ENCODE measurements at places on chromosomes 2 and 18. TPM values are rescaled to one million over a fixed set of nuclear protein-coding genes. Genes with fewer than 3 reads are reported as not detected.
A peak's percentile ranks its signal among the peaks of the same experiment; 100 is the strongest.

IHH gene
- not detected for total RNA-seq

LCT gene
- not detected for total RNA-seq

TNFRSF11A gene
- 3.0 TPM for total RNA-seq

GNLY gene
- not detected for total RNA-seq

DNA sequence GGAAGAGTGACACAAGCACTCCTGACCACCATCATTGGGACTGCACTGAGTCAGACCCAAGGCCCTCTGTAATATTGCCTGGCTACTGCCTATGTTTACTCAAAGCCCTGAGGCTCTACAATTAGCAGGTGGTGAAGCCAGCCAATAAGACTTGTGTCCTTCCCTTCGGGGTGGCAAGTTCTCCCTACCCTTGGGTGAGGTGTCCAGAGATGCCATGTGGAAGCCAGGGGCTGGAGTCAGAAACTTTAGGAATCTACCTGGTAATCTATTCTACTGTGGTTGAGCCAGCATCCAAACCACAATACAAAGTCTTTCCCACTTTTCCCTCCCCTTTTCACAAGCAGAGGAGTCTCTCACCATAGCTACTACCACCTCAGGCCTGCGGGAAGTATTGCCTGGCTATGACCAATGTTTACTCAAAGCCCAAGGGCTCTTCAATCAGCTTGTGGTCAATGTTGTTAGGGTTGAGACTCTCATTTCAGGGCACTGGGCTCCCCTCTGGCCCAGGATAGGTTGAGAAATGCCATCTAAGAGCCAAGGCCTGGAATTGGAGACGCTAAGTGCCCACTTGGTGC lies 17.6 kb downstream of the DHRS9 start:
- H3K27ac ChIP-seq, result no peak overlapping the region
- H3K4me3 ChIP-seq, result no peak overlapping the region
- no peaks in the 10 kb centered on the region for H3K36me3 ChIP-seq
- peaks cover 7% of the 10 kb centered on the region for H3K4me1 ChIP-seq
- no peak for DNase-seq

DNA sequence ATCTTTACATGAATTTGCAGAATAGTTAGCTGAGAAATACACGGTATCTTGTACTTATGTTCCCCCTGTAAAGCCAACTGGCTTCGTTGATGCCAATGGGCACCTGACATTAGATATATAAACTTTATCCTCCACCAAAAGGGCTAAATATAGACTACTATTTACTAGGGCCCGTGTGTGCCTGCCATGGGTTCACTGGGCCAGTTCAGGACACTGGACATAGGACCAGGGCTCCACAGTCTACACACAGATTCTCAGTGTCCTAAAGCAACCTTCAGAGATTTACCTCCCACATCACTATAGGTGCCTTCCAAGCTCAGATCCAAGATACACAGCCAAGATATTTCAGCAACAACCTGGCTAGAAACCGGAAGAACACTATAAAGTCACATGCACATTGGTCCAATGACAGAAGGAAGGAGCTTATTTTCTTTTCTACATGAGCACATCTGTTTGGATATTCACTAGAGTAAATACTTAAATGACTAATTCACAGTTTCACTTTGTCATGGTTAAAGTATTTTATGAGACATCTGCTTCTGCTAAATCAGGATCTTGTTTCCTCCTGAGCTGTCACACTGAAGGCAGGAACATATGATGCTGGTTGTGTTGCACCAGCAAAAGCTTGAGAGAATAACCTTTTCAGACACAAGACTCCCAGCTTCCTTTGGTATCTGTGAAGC lies 95.1 kb downstream of the MYO5B start:
- peak overlapping the region; percentile 91 for H3K27ac ChIP-seq
- peaks cover 38% of the 10 kb centered on the region for H3K4me1 ChIP-seq
- DNase-seq, result peak; percentile 45

- DNase-seq, result no peak
- no peak overlapping the region for H3K27ac ChIP-seq
- peaks cover 5% of the 10 kb centered on the region for H3K36me3 ChIP-seq
- H3K4me1 ChIP-seq, result peaks cover 19% of the 10 kb centered on the region
- H3K27me3 ChIP-seq, result no peaks in the 10 kb centered on the region
- no peak overlapping the region for H3K4me3 ChIP-seq
Observed at GRCh38 chr2:157185476-157186227, 71.9 kb upstream of the GALNT5 start.

DNA sequence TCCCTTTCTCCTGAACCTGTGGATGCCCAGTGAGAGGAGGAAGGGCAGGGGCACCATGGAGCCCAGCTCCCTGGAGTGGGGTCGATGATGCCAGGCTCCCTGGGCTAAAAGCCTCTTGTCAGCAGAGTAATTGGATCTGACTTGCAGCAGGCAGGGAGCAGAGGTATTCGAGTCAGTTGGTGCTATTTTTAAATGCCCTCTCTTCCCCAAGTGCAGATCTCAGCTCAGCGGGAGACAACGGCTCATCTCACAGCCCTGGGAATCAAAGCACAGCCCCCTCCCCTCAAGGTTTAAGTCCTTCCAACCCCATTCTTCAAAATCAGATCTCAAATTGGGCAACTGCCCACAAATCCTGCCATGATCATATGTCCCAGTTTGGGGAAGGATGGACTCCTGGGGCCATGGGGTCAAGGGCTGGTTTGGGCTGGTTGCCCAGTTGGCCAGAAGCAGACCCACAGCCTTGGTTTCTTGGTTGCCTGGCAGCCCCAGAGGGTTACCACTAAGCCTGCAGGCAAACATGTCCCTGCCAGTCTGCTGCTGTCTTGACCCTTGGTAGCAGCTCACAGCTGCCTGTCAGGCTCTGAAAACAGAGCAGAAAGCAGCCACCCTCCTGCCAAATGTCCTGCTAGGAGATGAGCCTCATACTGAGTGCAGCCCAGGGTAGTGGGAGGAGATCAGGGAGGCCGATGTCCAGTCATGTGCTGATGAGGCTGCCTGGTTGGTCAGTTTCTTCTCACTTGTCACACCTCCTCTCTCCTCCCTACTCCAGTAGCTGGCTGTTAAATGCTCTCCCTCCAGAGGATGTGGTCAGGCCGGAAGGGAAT lies 244.9 kb downstream of the LOXHD1 start:
- peak; percentile 37 for DNase-seq
- H3K36me3 ChIP-seq, result no peaks in the 10 kb centered on the region
- H3K27ac ChIP-seq, result no peak overlapping the region
- no peaks in the 10 kb centered on the region for H3K27me3 ChIP-seq
- H3K4me3 ChIP-seq, result no peak overlapping the region

DNA sequence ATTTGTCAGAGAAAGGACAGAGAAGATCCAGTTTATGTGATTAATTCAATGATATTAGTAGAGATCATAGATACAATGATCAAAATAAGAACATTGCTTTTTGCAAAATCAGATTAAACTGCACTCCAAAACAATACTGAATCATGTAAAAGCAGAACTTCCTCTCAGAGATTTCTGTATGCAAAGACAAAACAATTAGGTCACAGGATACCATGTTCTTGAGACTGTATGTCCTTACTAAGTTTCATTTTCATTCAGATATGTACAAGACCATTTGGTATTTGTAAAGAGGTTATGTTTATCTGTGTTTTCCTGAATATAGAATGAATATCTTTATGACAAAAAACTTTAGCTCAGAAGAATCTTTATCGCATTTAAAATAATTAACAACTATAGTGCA lies 161.8 kb downstream of the DLGAP1 start:
- H3K27ac ChIP-seq, result no peak overlapping the region
- H3K36me3 ChIP-seq, result no peaks in the 10 kb centered on the region
- no peak overlapping the region for H3K4me3 ChIP-seq
- H3K4me1 ChIP-seq, result no peaks in the 10 kb centered on the region
- peaks cover 90% of the 10 kb centered on the region for H3K27me3 ChIP-seq

DNA sequence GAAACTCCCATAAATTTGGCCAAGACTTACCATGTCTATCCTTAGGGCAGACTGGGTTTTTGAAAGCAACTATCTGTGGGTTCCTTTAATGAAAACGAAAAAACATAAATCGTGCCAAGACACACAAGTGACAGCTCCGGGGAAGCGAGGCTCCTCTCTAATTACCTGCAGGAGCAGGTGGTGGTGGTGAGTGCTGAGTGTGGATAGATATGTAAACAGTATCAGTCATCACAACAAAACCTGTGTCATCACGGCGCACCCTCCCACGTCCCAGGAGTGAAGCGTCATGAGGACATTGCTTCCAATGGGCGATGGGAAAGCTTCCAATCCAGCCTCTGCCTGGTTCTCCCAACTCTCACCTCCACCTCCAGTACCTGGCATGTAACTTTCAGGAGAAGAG lies 31.3 kb downstream of the ACKR3 start:
- no peak overlapping the region for H3K4me3 ChIP-seq
- peaks cover 18% of the 10 kb centered on the region for H3K27me3 ChIP-seq
- DNase-seq, result peak; percentile 32
- H3K4me1 ChIP-seq, result peaks cover 18% of the 10 kb centered on the region
- peak overlapping the region; percentile 42 for H3K27ac ChIP-seq
- peaks cover 5% of the 10 kb centered on the region for H3K36me3 ChIP-seq

- H3K27me3 ChIP-seq, result no peaks in the 10 kb centered on the region
- H3K27ac ChIP-seq, result peak overlapping the region; percentile 94
- H3K4me3 ChIP-seq, result peak overlapping the region; percentile 47
- H3K36me3 ChIP-seq, result peaks cover 78% of the 10 kb centered on the region
Observed at GRCh38 chr2:10404324-10405143, 43.6 kb downstream of the ODC1 start.

DNA sequence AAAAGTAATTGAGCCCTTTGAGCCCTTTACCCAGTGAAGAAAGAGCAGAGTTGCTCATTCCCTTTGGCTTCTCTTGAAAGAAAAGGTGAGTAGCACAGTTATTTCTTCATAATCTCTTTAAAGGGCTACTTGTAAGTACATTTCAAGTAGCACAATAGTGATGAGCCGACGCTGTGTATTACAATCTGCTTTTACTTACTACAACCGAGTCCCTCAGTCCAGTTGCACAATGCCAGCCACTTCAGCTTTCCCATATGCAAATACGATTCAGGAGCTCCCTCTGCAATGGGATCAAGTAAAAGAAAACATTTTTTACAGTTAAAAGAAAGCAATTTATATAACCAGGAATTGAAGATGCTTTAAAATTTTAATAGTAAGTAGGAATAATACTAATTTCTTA lies 868.5 kb downstream of the RNF144A start:
- no peaks in the 10 kb centered on the region for H3K36me3 ChIP-seq
- H3K4me3 ChIP-seq, result no peak overlapping the region
- H3K27ac ChIP-seq, result no peak overlapping the region
- no peaks in the 10 kb centered on the region for H3K4me1 ChIP-seq
- DNase-seq, result no peak

GRCh38 chr2:108604196-108604595 lies 69.9 kb downstream of the LIMS1 start:
- H3K4me1 ChIP-seq, result peaks cover 9% of the 10 kb centered on the region
- DNase-seq, result no peak
- H3K27ac ChIP-seq, result no peak overlapping the region
- H3K4me3 ChIP-seq, result no peak overlapping the region

DNA sequence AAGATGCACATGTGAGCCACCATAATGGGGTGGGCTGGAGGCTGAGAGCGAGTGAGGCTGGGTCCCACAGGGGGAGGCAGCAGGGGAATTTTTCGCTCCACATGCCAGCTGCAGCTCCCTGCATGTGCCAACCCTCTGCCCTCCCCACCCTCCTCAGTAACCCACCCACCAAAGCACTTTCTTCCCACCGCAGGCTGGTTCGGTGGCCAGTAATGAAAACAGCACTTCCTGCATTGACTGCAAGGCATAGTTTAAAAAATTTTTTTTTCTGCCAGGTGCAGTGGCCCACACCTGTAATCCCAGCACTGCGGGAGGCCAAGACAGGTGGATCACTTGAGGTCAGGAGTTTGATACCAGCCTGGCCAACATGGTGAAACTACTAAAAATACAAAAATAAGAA lies 147.5 kb upstream of the TTC39C start:
- no peak overlapping the region for H3K27ac ChIP-seq
- H3K4me3 ChIP-seq, result no peak overlapping the region
- peaks cover 17% of the 10 kb centered on the region for H3K4me1 ChIP-seq

DNA sequence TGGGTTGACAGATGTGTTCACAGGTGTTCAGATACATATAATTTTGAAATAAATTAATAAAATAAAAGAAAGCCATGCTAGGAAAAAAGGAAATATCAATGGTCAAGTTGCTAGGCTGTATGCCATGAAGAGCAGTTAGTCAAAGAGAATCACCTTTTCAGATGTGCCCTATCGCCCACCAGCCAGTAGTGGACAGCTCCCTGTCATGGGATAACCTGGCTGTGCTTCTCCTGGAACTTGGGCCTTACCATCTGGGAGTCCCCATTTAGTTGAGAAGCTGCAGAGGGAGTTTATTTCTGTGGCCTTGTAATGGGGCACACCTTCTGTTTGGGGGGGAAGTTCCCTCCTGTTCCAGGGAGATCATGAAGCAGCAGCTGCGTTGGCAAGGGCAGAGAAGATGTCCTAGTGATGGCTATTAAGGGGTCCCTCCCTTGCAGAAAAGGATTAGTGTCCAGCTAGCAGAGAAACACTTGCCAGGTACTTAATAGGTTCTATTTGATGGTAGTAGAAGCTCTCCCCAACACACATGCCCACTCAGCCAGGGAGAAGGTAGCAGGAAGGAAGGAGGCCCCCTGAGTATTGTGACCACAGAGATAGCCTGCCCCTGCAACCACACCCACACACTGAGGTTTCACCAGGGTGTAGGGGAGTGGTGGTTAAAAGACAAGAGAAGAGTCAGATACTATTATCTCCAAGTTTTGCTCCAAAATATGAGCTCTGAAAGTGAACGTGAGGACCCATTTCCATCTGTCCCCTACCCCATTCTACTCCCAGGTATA lies 117.7 kb downstream of the B3GNT2 start:
- H3K4me1 ChIP-seq, result no peaks in the 10 kb centered on the region
- H3K27ac ChIP-seq, result no peak overlapping the region
- no peaks in the 10 kb centered on the region for H3K27me3 ChIP-seq
- no peak overlapping the region for H3K4me3 ChIP-seq
- DNase-seq, result no peak

- no peaks in the 10 kb centered on the region for H3K27me3 ChIP-seq
- no peak overlapping the region for H3K27ac ChIP-seq
- H3K36me3 ChIP-seq, result peaks cover 83% of the 10 kb centered on the region
- H3K4me3 ChIP-seq, result no peak overlapping the region
- DNase-seq, result no peak
Observed at GRCh38 chr18:36120297-36120696, 8.8 kb downstream of the SLC39A6 start.

- no peaks in the 10 kb centered on the region for H3K36me3 ChIP-seq
- no peak overlapping the region for H3K27ac ChIP-seq
- H3K27me3 ChIP-seq, result peaks cover 59% of the 10 kb centered on the region
- no peaks in the 10 kb centered on the region for H3K4me1 ChIP-seq
- H3K4me3 ChIP-seq, result no peak overlapping the region
Observed at GRCh38 chr2:26886736-26887135, 38.8 kb downstream of the DPYSL5 start.
